ENCODE measurements at places on chromosomes 2 and 18.

DNA sequence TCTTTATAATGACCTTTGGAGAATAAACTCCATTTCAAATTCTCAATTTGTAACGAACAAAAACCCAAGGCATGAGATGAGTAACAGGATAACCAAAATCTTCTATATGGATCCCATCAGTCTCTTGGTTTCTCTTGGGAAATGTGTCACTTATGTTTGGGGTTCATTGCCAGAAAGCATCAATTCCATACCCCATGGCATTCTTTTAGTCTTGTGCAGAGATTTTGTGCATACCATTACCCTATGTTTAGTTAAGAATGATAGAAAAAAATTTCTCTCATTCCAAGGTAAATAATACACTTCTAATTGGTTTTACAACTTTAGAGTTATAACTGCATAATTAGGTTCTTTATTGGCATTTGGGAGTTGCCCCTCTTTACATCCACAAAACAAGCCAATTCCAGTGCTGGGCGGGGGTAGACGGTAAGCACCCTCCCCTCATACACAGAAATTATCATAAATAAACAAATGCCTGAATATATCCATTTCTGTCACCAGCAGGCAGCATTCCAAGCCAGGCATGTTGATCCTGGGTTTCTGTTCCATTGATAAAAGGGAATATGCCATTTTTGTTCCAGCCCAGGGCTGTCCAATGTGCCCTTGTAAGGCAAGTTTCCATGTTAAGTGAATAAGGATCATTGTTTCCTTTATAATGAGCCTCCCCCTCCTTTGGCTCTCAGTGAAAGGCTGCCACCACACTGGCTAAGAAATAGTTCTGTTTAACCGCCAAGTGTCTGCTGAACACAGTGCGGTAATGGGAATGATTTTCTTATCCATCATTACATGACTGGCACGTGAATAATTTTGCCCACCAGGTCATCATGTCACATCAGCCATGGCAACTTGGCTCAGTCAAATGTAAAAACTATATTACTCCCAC is 680.1 kb upstream of the ZEB2 start:
- no peak for DNase-seq

DNA sequence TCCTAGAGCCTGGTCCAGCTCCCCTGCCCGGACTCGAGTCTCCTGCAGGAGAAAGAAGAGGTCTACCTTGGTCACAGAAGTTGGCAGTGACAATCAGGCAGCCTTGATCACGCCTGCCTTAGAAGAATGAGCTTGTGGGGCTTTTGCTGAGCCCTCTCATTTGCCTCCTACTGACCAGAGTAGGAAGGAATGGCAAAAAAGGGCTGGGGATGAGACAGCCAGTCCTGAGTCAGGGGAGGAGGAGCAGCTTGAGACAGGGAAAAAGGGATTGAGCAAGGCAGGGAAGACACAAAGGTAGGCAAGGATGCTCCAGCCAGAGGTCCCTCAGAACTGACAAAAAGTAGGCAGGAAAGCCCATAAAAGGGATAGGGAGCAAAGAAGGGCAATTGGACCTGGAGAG is 6.0 kb downstream of the WDR54 start:
- no peak for DNase-seq

DNA sequence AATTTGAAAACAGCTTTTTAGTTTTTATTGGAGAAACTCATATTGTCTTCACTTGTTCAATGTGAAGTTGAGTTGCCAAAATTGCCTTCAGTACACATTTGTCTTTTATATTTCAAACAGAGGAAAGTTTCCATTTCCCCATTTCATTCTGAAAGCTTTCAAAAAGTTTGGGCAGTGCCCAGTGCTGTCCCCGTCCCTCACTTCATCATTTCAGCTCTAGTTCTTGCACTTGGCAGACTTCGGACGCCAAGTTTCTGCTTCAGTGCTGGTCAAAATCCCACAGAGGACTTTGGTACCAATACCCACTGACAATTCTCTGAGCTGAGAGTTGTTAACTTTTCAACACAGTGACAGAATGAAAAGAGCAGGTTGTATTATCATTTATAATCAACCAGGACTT is 43.4 kb upstream of the AQP4 start:
- no peak for DNase-seq

DNA sequence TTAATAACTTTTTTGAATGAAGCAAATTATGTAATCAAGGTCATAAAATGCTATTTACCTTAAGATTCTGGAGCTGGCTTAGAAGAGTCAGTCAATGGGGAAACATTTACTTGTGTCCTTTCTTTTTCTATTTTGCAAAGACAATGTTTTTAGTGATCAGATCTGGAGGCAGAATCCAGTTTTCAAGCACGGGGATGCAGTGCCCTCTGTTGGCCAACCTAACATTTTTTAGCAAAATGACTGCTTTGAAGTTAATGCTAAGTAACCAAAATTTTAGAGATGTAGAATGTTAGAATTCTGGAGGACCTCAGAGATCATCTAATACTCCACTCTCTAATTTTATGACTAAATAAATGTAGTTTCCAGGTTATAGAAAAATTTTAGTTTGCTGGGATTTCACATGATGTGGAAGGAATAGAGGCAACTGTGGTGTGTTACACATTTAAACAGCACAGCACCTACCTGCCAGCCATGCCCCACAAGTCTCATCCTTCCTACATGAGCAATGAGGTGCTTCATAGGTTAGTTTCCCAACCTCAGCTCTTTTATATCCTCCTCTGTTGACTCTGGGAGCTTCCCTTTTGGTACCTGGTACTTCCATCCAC is 23.6 kb upstream of the SLC9A4 start:
- peak; percentile 75 for DNase-seq

Data from activated T-cell treated with anti-CD3 and anti-CD28 coated beads, Interleukin-2, amount 50 U/mL, for 48 hours (primary cell).